ENCODE measurements at places on chromosomes 12 and 14.
A peak's percentile ranks its signal among the peaks of the same experiment; 100 is the strongest.

DNA sequence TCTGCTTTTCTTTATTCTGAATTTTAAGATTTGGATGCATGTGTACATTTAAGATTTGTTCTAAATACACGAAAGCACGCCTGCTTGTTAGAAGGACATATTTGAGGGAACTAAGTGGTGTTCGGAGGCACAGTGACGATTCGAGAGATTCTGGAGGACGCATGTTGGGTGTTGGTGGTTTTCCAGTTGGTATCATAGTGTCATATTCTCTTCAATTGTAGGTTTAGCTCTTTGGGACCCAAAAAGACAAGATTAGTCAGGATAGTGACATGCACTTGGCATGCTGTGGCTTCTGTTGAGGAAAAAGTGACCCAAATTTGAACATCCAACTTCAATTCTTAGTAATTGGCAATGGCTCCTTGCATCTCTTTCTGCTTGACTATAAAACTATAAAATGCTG lies 30.1 kb downstream of the PRKCH start:
- DNase-seq = no peak

GRCh38 chr14:42527141-42527540 lies 920.5 kb downstream of the LRFN5 start:
- DNase-seq = no peak

- DNase-seq = peak; percentile 68
These were observed 154.9 kb upstream of the KRR1 start for GRCh38 chr12:75666126-75666938.

DNA sequence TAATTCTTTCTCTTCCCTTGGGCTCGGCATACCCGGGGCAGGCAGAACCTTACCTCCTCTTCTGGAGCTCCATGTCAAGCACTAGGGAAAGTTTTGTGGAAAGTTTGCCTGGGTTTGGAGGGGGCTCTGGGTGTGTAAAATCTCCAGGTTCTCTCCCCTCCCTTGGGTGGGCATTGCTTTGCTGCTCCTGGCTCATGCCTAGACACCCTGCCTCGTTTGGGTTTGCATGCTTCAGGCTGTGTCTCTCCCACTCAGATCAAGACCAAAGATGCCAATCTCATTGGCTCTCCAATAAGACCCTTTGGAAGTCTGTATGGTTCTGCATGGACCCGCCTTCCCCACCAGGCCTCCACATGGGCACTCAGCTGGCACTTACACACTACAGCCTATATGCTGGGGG lies 6.2 kb upstream of the KRT2 start:
- no peak for DNase-seq

- no peak for DNase-seq
These were observed 3.1 kb downstream of the HOXC13 start for GRCh38 chr12:53941750-53942149.

DNA sequence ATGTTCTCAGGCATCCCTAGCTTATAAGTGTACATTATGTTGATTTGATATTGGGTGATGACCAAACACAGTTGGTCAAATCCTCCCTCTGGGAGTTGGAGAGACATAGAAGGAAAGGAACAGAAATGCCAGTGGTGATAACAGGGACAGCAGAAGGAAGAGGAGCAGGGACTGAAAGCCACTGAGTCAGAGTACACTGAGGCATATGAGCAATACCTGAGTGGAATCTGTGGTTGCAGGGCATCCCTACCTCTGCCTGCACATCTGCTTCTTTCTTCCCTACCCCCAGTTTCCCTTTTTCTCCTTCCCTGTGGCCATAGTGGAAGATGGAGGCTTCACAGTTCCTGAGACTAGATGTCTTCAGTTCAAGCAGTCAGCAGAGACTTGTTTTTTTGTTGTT lies 44.9 kb downstream of the BICD1 start:
- DNase-seq = no peak

- no peak for DNase-seq
These were observed 93.4 kb downstream of the SLC41A2 start for GRCh38 chr12:104864668-104865067.

DNA sequence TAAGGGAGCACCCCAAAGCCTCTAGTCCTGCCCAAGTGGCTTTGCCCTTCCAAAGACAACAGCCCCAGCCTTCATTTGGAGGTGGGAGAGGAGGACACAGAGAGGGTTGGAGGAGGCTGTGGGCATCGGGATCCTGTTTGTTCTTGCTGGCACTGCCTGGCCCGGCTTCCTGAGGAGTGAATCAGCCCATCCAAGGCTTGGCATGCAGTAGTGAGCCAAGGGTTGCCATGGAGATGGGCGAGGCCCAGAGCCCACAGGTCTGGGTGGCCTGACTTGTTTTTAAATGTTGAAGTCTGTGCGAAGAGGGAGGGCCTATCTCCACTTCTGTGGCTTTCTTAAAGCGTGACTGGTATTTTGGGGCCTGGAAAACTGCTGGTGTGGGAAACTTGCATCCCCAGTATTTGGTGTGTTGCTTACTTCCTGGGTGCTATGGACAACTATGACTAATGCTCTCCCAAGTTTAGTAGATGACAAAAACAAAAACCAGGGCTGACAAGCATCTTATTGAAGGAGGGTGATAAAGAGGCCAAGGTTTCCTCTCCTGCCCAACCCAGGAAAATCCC lies 15.8 kb downstream of the CD9 start:
- DNase-seq = peak; percentile 51

- DNase-seq = no peak
These were observed 94.7 kb downstream of the CCDC92 start for GRCh38 chr12:123877968-123878367.

DNA sequence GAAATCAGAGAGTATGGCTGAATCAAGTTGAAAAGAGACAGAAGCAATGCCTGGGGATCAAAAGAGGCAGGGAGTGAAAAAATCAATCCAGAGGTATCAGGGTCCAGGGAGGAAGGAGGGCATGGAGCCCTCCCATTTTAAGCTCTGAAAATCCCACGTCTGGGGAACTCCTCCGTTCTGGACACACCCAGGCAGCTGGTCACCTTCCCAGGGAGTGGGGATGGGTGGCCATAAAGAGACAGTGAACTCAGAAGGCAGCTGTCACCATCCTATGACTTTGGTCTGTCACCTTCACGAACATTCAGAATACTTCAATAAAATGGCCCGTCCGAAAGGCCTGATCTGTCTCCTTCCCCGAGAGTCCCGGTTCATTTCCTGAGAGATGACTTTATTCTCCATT lies 71.6 kb downstream of the MAP1LC3B2 start:
- no peak for DNase-seq

DNA sequence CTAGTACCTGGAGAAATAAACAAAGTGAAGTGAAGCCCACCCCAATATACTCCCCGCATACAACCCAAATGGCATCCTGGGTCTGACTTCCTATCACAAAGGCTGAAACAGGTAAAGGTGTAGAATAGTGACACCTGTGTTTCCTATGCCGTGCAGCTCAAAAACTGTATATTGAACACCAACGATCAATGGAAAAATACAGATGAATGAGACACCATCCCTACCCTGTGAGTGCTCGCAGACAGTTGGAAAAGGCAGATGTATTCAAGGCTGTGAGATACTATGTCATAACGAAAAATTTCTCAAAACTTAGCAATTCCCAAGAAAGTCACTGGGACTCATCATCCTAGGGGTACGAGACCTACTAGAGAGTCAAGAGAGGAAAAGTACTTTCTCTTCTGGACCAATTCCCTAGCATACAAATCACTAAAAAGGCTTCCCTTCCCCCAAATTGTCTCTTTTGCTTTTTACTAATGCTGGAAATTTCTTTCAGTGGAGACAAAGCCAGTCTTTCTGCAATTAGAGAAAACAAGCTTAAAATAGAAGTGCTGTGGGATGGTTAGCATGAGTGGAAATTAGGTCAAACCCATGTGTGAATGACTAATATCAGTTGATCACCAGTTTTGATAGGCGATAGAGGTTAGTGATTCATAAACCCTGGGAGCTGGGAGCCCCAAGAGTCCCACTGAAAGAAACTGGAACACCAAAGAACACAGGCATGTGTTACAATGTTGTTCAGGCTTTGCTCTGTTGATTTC lies 249.7 kb downstream of the SPTSSA start:
- DNase-seq = no peak

- DNase-seq = peak; percentile 82
These were observed 373.7 kb downstream of the CCDC91 start for GRCh38 chr12:28563936-28564335.

- DNase-seq = peak; percentile 96
These were observed 61.5 kb upstream of the PTGR2 start for GRCh38 chr14:73789989-73790581.

- no peak for DNase-seq
These were observed 9.3 kb downstream of the DAAM1 start for GRCh38 chr14:59197695-59198262.

DNA sequence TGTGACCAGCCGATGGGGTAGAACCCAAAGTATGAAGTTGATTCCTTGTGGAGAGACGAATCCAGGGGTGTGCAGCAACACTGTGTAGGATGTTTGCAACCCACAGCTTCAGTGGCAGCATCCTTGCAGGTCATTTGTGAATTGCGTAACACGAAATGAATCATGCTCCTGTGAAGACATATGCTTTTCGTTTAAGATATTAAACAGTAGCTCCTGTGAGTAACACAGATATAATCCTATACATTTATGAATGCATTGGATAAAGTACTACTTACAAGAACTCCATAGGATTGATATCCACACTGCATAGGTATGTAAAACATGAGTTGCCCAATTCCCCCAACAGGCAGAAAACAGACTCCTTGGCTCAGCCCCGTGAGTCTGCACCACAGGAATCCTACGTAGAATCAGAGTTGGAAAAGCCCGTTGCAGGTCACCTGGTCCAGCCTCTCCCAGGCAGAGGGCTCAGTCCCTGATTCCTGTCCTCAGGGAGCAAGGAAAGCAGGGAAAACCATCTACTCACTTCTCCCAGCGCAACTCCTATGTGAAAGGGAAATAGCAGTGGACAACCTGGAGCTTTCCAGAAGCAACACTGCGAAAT lies 75.8 kb downstream of the GPATCH2L start:
- DNase-seq = peak; percentile 93

GRCh38 chr12:63424671-63425070 lies 243.6 kb downstream of the DPY19L2 start:
- no peak for DNase-seq

GRCh38 chr12:29316752-29317151 lies 64.2 kb downstream of the ERGIC2 start:
- DNase-seq = peak; percentile 50

DNA sequence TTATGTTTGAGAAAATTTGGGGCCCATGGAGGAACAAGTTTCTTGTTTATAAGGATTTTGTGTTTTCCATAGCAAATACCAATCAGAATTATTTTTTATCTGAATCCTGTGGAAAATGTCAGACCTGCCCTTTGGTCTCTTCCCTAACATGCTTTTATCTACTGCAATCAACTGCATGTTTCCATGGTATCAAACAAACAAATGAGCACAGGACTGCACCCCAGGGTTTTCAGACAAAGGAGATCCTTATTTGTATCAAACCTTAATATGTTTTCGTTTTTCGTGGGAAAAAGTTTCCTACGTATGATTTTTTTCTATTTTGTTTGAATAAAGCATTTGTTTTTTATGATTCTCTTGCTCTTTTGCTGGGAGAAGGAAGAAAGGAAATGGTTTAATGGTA lies 91.1 kb downstream of the GPR135 start:
- DNase-seq = no peak

- DNase-seq = peak; percentile 75
These were observed 62.3 kb downstream of the NIN start for GRCh38 chr14:50768680-50769079.

DNA sequence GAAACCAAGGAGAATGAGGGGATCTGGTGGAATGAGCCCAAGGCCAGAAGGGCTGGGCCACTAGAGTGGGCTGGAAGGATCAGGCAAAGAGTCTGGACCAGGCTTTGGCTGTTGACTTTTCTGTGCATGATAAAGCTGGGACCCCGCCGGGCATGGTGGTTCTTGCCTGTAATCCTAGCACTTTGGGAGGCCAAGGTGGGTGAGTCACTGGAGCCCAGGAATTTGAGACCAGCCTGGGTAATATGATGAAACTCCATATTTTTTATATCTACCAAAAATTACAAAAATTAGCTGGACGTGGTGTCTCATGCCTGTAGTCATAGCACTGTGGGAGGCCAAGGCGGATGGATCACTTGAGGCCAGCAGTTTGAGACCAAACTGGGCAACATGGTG lies 393 bp upstream of the KLHL33 start:
- DNase-seq = peak; percentile 79

All from fibroblast of skin of abdomen (primary cell).